ENCODE measurements at places on chromosomes 3 and 15.

DNA sequence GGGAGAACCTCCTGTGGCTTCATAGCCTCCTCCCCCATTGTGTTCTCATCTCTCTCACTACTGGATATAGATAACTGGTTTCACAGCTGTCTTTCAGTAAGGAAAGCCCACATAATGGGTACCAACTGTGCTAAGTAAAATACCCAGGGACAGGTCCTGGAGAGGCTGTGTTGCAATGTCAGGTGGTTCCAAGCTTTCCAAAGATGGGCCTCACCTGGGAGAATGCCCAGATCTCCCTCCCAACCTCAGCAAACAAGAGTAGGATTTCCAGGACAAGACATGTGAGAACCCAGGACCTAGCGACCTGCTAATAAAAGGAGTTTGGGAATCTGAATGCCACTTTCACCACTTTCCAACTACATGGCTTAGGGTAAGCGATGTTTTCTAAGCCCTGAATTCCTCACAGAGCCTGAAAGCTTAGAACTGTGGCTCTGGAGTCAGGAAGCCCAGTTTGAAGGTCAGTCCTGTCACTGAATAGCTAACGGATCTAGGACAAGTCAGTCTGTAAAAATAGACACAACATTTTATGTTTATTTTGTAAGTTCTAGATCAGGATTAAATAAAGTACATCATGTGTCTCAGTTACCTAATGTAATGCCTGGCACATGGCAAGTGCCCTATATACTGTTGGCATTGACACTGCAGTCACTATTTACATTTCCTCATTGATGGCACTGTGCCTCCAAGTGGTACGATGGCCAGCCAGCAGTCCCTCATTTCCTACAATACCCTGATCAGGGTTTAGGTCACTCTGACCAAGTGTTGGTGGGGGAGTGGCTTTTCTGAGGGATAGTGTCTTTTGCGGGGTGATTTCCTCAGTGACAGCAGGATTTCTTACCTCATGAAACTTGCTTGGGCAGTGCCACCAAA, 11.9 kb downstream of the CERS3 start:
- no peak for DNase-seq

- no peak for DNase-seq
These were observed 55.2 kb downstream of the CCDC66 start for GRCh38 chr3:56612146-56612545.

- DNase-seq = no peak
These were observed 244.3 kb downstream of the NR2F2 start for GRCh38 chr15:96574782-96575181.

DNA sequence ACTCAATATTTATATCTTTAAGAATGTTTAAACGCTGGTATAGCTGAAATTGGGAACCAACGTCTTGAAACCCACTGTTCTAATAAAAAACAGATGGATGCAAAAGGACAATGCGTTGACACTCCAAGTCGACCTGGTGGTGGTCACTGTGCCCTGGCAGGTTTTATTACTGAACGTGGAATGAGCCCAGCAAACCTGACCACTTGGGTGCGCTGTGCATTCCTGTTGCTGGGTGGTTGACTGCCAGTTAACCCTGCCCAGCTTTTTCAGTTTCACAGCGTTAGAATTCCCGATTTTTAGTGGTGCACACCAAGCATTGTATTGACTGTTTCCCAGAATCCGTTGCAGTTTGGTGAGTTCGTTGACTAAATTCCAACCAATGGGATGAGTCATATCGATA, 384.4 kb downstream of the OCA2 start:
- no peak for DNase-seq

DNA sequence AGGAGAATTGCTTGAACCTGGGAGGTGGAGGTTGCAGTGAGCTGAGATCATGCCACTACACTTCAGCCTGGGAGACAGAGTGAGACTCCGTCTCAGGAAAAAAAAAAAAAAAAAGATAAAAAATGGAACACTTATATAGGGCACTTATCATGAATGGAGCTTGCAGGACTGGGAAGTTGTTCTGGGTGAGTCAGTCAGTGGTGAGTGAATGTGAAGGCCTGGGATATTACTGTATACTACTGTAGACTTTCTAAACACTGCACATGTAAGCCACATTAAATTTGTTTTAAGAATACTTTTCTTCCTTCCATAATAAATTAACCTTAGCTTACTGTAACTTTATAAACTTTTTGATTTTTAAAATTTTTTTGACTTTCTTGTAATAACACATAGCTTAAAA, 59.8 kb downstream of the SFMBT1 start:
- no peak for DNase-seq

- no peak for DNase-seq
These were observed 27.4 kb downstream of the ARHGEF26 start for GRCh38 chr3:154148541-154148940.

DNA sequence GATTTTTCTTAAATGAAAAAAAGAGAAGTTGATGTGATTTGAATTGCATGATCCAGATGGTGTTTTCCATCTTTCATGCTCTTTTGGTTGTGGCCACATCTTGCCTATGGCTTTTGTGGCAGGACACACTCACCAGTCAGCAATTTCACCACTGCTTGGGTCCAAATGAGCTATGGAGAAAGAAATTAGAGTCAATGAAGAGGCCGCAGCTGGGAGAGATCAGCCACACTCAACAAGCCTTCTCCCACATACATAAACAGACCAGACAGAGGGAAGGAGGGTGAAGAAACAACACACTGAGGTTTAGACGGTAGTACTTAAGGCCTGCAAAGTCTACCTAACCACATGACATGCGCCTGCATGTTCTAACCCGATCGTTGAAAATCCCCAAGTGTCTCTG, 110.7 kb upstream of the CDIN1 start:
- no peak for DNase-seq

DNA sequence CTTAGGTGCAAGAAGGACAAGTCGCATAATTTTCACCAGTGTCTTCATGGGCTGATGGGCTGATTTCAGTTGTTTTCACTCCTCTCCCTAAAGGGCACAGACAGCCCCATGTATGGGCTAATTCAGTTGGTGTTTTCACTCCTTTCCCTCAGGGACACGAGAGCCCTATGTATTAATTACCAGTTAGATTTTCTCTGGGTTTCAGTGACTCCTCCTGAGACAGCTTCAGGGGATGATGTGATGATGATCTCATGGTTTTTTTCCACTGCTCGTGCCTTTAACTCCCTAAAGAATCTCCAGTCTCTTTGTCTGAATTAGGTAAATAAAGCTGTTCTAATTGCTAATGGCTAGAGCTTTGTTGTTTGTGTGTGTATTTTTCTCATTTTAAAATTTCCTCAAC, 9.9 kb downstream of the RAMAC start:
- DNase-seq = no peak

- no peak for DNase-seq
These were observed 50.8 kb downstream of the LYSMD4 start for GRCh38 chr15:99682455-99682854.

DNA sequence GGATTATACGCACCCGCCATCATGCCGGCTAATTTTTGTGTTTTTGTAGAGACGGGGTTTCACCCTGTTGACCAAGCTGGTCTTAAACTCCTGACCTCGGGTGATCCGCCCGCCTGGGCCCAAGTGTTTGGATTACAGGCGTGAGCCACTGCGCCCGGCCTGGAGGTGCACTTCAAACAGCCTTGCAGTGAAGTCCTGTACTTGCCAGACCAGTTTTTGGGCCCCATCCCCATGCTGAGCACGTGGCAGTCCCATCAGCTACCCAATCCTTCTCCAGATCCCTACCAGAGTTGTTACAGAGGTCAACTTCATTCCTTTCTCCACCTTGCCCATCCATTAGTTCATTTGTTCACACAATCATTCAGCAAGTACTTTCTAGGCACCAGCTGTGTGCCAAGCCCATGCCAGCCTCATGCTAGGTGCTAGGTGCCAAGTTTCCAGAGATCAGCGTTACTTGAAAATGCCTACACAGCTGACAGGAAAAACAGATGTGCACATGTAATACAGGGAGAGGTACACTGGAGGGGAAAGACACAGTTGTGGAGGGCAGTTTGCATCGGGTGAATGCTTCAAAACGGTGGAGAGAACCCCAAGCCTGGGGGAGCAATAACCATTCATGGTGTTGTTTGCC, 2.2 kb downstream of the DNAH1 start:
- DNase-seq = no peak
